IMR-90 (cell line): ENCODE measurements at places on chromosomes 12 and 14. TPM values are rescaled to one million over a fixed set of nuclear protein-coding genes. Genes with fewer than 3 reads are reported as not detected.

- no peak for DNase-seq
Observed at GRCh38 chr12:38151991-38152700, 164.4 kb upstream of the ALG10B start.

DNA sequence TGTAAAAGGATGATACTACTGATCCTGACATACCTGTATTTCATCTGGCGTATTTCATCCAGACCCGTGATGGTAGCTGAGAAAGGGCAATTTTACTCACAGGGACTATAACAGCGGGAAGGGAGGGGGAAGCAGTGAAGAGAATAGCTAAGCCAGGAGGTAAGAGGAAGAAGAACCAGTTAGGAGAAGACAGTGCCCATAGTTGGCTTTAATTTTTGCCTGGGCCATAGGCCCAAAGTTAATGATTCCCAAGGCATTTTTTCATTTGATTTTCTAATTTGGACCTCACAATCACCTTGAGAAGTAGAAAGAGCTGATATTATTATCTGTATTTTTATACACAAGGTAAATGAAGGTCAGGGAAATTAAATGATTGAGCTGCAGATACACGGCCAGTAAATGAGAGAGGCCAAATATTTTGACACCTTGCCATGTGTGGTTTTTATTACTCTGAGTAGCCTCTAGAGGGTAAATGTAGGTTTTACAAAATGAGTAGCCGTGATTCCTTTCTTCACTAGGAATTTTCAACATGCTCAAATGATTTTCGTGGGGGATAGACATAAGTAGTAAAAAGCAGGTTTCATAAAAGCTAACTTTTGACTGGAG is 382.2 kb downstream of the FUT8 start:
- DNase-seq: no peak

GRCh38 chr12:110794623-110795280 is 52.0 kb upstream of the CCDC63 start:
- DNase-seq: no peak

GRCh38 chr12:45970391-45970790 is 20.0 kb downstream of the SCAF11 start:
- DNase-seq: no peak

GRCh38 chr12:7137908-7138307 is 7.7 kb downstream of the CLSTN3 start:
- DNase-seq: no peak

DNA sequence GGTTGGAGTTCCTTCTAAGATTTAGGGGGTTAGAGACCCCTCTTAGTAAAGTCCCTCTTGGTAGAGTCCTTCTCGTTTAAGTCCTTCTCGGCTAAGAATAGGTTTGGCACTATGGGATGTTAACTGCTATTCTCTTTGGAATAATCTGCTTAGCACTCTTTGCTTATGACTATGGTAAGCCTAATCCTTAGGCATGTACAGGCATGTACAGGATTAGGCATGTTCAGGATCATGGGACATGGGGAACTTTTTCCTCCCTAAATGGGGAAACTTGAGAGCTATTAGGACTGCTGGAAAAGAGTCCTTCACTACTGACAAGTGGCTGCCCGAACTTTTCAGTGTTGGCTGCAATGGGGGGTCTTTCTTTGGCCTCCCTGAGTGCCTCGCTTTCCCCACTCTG is 193.3 kb downstream of the TMEM117 start:
- no peak for DNase-seq

GRCh38 chr12:99521664-99522063 is 125.9 kb upstream of the GARIN6 start:
- no peak for DNase-seq

DNA sequence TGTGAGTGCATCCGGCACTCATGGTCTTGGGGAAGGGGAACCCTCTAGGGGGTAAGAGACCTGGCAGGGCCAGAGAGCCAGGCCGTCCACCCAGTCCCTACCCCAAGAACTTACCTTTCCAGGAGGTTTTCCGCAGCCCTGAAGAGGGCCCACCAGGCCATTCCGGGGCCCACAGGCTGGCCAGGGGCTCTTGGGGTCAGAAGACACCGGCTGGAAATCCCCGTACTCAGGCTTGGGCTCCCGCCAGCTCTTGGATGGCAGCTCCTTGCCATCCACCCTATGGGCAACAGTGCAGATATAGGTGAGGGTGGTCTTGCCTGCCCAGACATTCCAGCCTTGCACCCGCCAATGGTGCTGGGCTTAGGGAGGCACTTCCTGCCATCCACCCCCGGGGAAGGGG is 34.6 kb downstream of the NCKAP5L start:
- no peak for DNase-seq

The P2RX2 gene
- total RNA-seq: not detected in 2 replicates

The PAH gene
- total RNA-seq: not detected in 2 replicates

The GDF3 gene
- not detected in 2 replicates for total RNA-seq

The IRAK4 gene
- total RNA-seq: 27.6 and 30.8 TPM in 2 replicates

The ACOT4 gene
- total RNA-seq: 0.28 and 0.54 TPM in 2 replicates

The IAPP gene
- not detected in 2 replicates for total RNA-seq
